Stimulated activated CD8-positive, alpha-beta memory T cell treated with anti-CD3 and anti-CD28 coated beads, Interleukin-7, amount 100 ng/mL, for 24 hours (primary cell): ENCODE measurements at places on chromosomes 3 and 15.

DNA sequence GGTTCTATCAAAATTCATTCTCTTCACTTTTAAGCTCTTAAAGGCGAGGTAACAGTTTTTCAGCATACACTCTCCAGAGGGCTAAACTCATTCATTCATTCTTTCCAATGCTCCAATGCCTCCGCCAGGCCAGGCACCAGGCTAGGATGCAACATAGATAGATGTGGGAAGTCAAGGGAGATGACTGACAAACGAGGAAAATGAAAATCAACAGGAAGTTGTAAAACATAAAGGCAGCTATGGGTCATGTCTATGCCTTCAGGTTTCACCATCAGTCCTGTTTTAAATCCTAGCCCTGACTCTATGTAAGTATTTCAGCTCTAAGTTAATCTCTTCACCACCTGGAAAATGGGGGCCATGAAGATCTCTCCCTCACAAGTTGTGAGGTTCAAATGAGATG is 797.9 kb downstream of the FHIT start:
- DNase-seq, result no peak

GRCh38 chr3:152825566-152825965 is 9.4 kb upstream of the P2RY1 start:
- DNase-seq, result no peak

DNA sequence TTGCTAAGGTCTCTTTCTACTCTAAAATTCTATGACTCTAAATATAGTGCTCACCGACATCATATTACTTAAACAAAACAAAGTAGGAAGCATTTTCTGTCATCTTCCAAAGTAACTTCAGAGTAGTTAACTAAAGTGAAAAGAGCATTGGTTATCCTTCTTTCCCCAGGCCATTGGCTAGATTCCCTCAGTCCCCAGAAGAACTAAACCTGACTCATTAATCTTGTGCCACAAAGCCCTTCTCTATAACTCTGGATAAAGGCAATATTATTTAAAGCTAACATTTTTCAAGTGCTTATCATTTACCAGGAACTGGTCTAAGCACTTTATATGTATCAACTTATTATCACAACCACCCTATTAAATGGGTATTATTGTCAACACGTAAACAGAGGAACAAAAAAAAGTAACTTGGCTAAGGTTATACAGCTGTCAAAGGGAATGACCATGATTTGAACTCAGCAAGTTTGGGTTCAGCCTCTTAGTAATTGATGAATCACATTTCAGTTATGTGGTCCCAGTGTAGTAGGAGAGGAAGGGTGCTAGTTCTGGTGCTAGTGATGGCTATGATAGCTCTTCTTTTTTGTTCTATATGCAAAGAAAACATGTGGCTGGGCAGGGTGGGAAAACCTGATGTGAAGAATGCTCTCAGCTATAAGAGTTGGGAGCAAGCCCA is 304.9 kb downstream of the FGF12 start:
- no peak for DNase-seq

DNA sequence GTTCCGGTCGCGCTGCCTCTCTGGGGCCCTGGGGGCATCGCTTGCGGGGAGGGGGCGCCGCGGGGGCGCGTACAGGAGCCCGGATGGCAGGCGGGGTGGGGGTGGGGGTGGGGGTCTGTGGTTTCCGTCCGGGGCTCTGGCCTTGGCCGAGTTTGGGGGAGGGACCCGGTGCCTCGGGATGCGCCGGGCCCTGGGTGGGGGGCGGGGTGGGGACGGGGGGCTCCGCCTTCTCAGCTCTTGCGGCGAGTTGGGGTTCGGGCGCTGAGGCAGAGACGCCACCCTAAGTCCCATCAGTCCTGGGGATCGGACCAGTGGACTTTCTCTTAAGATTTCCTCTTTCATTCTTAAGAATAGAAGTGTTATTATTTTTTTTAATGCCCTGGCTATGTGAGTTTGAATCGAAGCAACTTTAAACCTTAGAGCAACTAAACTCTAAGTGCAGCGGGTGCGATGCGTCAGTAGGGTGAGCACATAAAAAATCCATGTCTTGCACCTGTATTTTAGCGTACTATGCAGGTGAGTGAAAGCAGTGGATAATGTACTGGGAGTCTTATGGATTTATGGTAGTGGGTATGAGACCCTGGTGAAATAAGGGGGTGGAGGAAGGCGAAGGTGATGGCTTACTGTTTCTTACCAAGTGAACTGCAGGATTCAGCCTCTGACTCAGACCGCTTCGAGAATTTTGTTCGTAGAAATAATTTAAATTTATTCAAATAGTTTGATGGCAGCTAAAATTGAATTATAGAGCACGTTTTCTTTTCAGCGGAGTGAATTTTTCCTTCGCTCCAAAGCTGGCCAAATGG is 762 bp downstream of the CTNNB1 start:
- no peak for DNase-seq

DNA sequence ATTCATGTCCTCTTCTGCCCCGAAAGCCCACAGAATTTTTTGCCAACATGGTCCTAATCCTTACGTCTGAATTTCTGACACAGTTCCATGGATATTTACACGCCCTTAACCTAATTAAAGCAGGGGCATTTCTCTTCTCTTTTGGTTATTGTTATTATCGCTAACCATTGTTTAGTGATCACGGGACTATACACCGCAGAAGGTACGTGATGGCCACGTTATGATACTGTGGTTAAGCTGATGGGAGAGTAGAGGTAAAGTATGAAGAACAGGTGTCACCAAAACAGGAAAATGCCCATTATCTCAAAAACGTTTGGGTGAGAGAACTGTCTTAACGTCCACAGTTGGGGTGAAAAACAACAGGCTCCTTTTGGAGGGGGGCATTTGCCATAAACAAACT is 26.4 kb downstream of the CCR4 start:
- DNase-seq, result no peak

DNA sequence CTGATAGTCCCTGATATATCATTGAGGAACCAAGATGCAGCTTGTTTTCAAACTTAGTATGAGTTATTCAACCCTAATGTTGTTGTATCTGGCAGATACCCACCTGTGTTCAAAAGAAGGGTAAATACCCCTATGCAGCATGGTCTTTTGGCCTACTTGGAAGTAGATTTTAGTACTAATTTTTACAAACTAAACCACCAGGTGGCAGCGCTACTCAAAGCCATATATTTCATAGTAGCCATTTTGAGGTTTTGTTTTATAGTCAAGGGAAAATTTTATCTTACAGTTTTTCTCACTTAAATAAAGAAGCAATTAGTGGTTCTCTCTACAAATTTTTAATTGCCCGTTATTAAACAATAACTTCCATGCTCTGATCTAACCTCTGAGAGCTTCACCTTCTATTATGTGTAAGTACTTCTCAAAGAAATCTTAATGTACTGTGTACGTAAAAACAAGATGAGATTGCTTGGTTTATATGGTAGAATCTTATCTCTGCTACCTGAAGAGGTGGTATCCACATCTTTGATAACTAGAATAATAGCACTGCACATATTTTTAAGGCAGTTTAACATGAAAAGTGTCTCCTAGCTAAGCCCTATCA is 31.5 kb upstream of the MLF1 start:
- DNase-seq, result no peak

GRCh38 chr15:89406940-89407607 is 72.5 kb upstream of the POLG start:
- no peak for DNase-seq

- DNase-seq, result no peak
Observed at GRCh38 chr3:17030438-17030837, 145.7 kb downstream of the PLCL2 start.

GRCh38 chr15:25056484-25057425 is 102.0 kb downstream of the SNRPN start:
- DNase-seq, result no peak

DNA sequence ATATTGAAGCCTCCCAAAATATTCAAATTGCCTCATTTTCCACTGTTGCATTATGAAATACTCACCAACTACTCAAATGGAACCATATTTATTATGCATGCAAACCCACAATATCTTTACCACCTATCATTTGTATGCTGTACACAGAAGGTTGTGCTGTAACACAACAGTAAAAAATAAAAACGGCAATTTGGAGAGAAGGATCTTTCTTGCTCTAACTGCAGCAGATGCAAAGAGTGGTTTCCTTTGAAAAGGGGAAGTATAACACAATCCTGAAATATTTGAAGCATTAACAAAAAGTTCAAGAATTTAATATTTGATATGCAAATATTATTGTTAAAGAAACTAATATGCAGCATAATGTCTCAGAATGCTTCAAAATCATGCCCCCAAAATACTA is 244.5 kb upstream of the SUCLG2 start:
- DNase-seq, result no peak

- DNase-seq, result no peak
Observed at GRCh38 chr3:54928046-54928770, at the start of gene LRTM1. LRTM1 (minus strand) TSS chr3:54928059; CDS start chr3:54927911, 148 bp downstream.

GRCh38 chr3:20846832-20847231 is 660.8 kb upstream of the SGO1 start:
- no peak for DNase-seq

DNA sequence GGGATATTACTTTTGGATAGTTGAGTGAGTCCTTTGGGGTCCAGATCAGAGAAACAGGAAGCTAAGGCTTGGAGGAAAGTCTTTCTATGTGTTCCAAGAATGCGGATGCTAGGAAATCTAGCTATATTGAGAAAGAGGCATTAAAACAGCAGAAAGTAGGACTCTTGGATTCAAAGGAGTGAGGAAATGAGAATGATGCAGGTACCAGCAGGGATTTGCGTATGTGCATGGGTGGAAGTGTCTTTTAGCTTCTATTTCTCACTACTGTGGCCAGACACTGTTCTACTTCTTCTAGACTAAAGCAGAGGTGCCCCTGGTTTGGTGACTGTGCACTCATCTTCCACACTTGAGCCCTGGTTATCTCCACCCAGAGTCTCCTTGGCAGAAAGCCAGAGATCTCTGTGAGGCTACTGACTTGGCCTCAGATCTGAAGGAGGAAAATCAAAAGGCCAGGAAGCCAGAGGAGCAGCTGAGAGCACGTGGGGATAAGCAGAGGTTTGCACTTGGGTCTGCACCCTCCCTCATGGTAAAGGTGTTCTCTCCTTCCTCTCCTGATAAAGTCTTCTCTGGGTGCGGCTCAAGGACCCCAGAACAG is 44.3 kb downstream of the ATP2B2 start:
- DNase-seq, result no peak

DNA sequence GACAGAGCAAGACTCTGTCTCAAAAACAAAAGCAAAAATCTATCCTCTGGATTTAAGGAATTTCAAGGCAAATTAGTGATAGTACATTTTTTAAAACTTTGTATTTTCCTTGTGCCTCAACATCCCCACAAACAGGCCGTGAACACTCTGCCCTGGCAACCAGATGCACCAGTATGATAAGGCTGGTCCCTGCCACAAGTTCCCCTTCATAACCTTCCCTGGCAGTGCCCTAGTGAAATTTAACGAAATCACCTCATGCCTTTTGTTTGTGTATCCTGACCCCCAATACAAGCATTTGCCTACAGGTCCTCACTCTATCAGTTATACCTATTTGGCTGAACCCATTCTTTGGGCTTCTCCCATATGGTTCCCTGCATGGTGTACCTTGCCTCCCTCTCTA is 107.4 kb upstream of the FLNB start:
- DNase-seq, result no peak

- DNase-seq, result no peak
Observed at GRCh38 chr3:156816091-156816793, 9.9 kb upstream of the LEKR1 start.

DNA sequence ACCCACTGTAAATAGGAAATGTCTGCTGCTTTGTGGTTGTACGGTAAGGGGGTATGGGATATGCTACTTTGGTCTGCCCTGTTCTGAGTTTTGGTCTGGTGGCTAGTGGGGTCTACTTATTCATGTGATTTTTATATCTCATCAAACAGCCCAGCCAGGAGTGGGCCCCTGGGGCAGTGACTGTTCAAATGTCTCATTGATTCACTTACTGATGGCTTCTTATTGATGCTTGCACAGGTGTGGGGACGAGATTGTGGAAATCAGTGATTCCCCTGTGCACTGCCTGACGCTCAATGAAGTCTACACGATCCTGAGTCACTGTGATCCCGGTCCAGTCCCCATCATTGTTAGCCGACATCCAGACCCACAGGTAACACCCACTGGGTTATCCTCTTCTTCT is 38.5 kb downstream of the STARD5 start:
- DNase-seq, result no peak

DNA sequence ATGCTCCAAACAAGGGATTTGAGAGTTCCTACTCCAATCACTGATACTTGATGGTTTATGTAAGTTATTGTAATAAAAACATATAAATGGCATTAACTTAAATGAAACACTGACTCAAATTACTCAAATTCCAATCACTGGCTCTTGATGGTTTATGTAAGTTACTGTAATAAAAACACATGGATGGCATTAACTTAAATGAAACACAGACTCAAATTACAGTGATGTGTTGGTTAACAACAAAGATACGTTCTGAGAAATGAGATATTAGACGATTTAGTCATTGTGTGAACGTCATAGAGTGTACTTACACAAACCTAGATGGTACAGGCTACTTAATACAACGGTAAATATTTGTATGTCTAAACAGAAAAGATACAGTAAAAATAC is 6.6 kb downstream of the MOBP start:
- no peak for DNase-seq
